ENCODE measurements at places on chromosomes 1 and 21. TPM values are rescaled to one million over a fixed set of nuclear protein-coding genes. Genes with fewer than 3 reads are reported as not detected.
A peak's percentile ranks its signal among the peaks of the same experiment; 100 is the strongest.

DNA sequence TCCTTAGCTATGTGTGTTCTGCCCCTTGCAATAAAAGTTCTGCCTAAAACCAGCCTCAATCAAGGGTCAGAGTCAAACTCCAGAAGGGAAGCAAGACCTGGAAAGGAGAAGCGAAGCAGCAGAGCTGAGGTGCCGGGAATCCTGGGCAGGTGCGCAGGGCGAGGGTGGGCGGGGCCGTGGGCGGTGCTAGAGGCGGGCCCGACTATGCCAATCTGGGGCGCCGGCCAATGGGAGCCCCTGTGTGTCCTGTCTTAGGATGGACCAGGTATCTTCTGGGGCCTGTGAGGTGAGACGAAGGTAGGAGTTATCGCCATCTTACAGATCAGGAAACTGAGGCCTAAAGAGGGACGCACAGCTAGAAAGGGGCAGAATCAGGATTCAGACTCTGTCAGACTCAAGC lies 120.3 kb downstream of the PTPRU start:
- H3K4me3 ChIP-seq = no peak overlapping the region
- no peak for DNase-seq
- H3K36me3 ChIP-seq = no peaks in the 10 kb centered on the region
- no peak overlapping the region for H3K27ac ChIP-seq
- H3K4me1 ChIP-seq = no peaks in the 10 kb centered on the region

DNA sequence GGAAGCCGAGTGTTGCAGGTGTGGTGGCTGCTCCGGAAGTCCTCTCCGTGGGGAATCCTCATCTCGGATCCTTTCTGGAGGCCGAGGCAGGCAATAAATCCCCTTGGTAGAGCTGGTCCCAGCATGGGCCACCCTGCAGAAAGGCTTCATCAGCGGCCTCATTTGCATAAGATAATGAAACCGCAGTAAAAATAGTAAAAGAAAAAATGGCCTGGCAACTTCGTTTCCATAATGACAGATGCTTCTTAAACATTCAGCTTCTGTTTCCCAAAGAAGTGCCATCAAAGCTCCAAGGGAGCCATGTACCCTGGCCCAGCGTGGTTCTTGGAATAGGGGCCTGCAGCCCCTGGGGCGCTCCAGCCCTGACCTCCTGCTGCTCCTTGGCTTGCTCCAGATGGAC lies 244.1 kb downstream of the GRIK3 start:
- no peak for DNase-seq
- H3K36me3 ChIP-seq = no peaks in the 10 kb centered on the region
- H3K4me1 ChIP-seq = no peaks in the 10 kb centered on the region
- peaks cover 6% of the 10 kb centered on the region for H3K27me3 ChIP-seq
- no peak overlapping the region for H3K4me3 ChIP-seq

GRCh38 chr1:185467122-185467521 lies 150.1 kb upstream of the IVNS1ABP start:
- no peaks in the 10 kb centered on the region for H3K4me1 ChIP-seq
- no peaks in the 10 kb centered on the region for H3K36me3 ChIP-seq
- no peaks in the 10 kb centered on the region for H3K27me3 ChIP-seq
- H3K4me3 ChIP-seq = no peak overlapping the region
- DNase-seq = no peak

DNA sequence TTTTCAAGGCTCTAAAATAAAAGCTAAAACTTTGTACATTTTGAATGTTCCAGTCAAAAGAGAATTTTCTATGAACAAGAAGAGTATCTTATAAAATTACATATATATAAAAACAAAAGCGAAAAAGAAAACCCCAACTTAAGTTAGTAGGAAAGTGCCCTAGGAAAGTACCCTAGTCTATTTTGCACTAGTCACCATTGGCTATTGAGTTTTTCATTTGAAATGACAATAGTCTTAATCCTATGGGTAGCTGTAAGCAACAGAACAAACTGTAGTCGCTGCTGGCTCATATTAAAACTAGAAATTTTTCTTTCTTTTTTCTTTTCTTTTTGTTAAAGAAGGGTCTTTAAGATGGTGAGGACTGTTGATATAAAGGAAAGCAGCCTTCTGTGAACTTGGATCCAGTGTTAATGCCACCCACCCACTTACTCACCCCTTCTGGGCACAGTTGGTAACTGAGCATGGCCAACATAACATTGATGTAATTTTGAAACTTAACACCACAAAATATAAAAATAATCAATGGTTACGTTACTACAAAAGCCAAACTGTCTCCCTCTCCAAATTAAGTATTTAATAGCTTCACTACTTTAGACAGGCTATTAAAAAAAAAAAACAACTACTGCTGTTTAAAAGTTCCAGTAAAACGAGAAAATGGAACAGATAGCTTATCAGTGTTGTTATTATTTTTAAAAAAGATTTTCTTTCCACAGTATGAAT lies 177.0 kb downstream of the EIF4G3 start:
- no peak overlapping the region for H3K4me3 ChIP-seq
- DNase-seq = no peak
- H3K27me3 ChIP-seq = no peaks in the 10 kb centered on the region

GRCh38 chr1:75053207-75053606 lies 81.0 kb upstream of the LHX8 start:
- H3K4me1 ChIP-seq = no peaks in the 10 kb centered on the region
- no peaks in the 10 kb centered on the region for H3K27me3 ChIP-seq
- H3K36me3 ChIP-seq = no peaks in the 10 kb centered on the region
- no peak overlapping the region for H3K4me3 ChIP-seq
- no peak overlapping the region for H3K27ac ChIP-seq

DNA sequence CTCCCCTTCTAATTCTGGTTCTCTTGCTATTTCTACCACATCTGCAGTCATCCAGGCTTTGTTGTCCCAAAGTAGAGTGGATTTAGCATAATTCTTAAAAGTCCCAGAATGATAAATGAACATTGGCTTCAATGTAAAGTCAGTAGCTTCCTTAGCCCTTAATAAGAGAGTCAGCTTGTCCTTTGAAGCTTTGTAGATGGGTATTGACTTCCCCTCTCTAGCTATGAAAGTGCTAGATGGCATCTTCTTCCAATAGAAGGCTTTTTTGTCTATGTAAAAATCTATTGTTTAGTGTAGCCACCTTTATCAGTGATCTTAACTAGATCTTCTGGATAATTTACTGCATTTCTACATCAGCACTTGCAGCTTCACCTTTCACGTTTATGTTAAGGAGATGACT lies 181.4 kb upstream of the B3GALT2 start:
- peak overlapping the region; percentile 34 for H3K4me3 ChIP-seq
- no peak for DNase-seq
- H3K27ac ChIP-seq = no peak overlapping the region
- H3K36me3 ChIP-seq = no peaks in the 10 kb centered on the region
- H3K4me1 ChIP-seq = peaks cover 19% of the 10 kb centered on the region
- no peaks in the 10 kb centered on the region for H3K27me3 ChIP-seq

DNA sequence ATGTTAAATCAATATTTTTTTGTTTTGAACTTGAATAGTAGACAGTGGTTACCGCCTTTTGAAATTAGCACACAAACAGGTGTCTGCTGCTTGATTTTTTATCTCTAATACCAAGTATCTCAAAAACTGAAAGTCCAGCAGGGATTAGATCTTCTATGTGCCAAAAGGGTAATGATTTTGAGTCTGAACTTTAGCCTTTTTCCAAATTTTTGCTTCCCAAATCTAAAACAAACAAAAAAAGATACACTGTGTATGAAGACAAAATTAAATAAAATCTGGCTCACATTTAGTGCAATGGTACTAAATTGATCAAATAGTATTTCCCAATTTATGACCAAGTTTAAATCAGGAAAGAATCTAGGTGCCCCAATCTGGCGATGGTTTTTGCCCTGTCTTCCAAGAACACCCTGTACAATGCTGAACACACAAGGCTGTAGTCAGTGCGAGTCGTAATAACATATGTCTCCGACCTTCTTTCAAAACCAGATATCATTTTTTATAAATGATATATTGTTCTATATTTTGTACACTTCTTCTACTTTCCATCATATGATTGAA lies 40.5 kb downstream of the PLPPR4 start:
- H3K4me3 ChIP-seq = no peak overlapping the region
- peaks cover 4% of the 10 kb centered on the region for H3K27me3 ChIP-seq
- no peaks in the 10 kb centered on the region for H3K4me1 ChIP-seq
- no peak overlapping the region for H3K27ac ChIP-seq
- no peak for DNase-seq
- no peaks in the 10 kb centered on the region for H3K36me3 ChIP-seq

DNA sequence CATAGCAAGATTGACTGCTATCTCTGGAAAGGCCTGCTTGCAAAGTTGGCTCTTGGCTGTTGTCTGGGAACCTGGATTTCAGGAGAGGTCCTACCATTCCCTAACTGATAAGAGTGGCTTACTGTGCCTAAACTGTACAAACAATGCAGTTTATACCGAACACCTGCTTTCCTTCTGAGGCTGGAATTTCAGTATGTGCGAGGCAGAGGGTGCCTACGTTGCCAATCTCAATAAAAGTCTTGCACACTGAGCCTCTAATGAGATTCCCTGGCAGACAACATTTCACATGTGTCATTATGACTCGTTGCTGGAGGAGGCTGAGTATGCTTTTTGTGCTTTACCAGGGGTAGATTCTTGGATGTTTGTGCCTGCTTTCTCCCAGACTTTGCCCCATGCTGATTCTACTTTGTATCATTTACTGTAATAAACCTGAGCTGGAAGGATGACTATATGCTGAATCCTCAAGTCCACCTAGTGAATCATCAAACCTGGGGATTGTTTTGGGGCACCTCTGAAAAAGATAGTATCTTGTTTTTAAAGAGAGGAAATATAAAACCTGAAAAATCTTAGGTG lies 58.9 kb upstream of the GNG4 start:
- peak; percentile 10 for DNase-seq
- no peak overlapping the region for H3K27ac ChIP-seq
- H3K4me1 ChIP-seq = peaks cover 5% of the 10 kb centered on the region
- H3K36me3 ChIP-seq = peaks cover 13% of the 10 kb centered on the region
- no peak overlapping the region for H3K4me3 ChIP-seq
- H3K27me3 ChIP-seq = no peaks in the 10 kb centered on the region

- H3K4me1 ChIP-seq = no peaks in the 10 kb centered on the region
- no peak overlapping the region for H3K27ac ChIP-seq
- H3K4me3 ChIP-seq = no peak overlapping the region
- no peaks in the 10 kb centered on the region for H3K36me3 ChIP-seq
- DNase-seq = no peak
- no peaks in the 10 kb centered on the region for H3K27me3 ChIP-seq
These were observed 29.0 kb upstream of the RHOU start for GRCh38 chr1:228706305-228706704.

DNA sequence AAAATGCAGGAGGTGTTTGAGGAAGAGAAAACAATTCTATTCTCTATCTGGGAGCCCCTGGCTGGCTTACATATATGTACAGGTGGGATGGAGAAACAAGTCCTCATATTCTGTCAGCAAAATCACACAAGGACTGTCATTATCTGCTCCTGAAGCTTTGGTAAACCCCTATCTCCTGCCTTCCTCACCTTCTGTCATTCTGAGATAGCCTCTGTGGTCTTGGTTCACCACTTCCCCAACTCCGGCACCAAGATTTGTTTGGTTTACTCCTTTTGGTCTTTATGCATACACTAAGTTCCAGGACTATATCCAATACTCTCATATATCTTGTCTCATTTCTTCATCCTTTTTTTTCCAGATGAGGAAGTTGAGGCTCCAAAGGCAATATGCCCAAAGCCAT lies 551.1 kb downstream of the PLPP3 start:
- H3K4me3 ChIP-seq = no peak overlapping the region
- no peak for DNase-seq
- no peak overlapping the region for H3K27ac ChIP-seq
- H3K4me1 ChIP-seq = no peaks in the 10 kb centered on the region

DNA sequence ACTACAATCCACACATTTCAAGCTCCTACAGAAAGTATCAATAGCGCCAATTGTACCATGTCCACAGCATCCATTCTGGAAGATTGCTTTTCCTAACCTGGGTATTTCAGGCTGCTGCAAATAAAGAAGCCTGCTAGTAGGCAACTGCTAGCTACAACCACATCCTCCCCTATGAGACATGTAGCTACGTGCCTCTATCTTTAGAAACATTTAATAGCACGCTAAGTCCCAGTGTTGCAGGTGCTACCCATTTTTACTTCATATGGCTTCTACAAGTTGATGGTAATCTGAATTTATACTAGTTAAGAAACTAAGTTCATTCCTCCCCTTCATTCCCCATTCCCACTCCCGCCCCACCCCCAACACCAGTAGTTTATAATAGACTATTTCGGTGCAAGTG lies 7.4 kb upstream of the AMPD1 start:
- no peak overlapping the region for H3K4me3 ChIP-seq
- H3K4me1 ChIP-seq = peaks cover 1% of the 10 kb centered on the region
- peaks cover 12% of the 10 kb centered on the region for H3K36me3 ChIP-seq
- no peaks in the 10 kb centered on the region for H3K27me3 ChIP-seq
- no peak for DNase-seq

DNA sequence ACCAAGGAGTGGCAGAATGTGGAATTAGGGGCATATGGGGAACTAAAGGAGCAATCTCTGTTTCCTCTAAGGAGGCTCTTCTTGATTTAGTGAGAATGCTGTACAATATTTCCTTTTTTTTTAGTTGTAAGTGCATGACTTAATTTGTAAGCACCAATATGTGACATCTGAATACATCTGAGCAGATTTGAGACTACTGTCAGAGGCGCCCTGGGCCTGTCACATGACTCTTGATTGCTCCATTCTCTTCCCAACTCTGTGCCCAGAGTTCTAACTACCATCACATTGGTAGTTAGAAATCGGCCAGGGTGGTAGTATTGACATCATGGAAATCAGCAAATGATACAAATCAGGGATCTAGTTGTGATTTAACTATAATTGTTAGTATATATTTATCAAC lies 110.1 kb upstream of the LMO4 start:
- no peak overlapping the region for H3K27ac ChIP-seq
- H3K4me1 ChIP-seq = no peaks in the 10 kb centered on the region
- H3K36me3 ChIP-seq = no peaks in the 10 kb centered on the region
- DNase-seq = no peak
- no peak overlapping the region for H3K4me3 ChIP-seq

- peaks cover 14% of the 10 kb centered on the region for H3K27me3 ChIP-seq
- DNase-seq = no peak
- no peaks in the 10 kb centered on the region for H3K36me3 ChIP-seq
- H3K4me1 ChIP-seq = no peaks in the 10 kb centered on the region
These were observed 535.9 kb downstream of the MATN1 start for GRCh38 chr1:30187413-30188023.

GRCh38 chr1:110502402-110503151 lies 16.4 kb downstream of the KCNA10 start:
- no peaks in the 10 kb centered on the region for H3K4me1 ChIP-seq
- no peaks in the 10 kb centered on the region for H3K27me3 ChIP-seq
- no peak for DNase-seq
- H3K4me3 ChIP-seq = no peak overlapping the region
- H3K27ac ChIP-seq = no peak overlapping the region
- H3K36me3 ChIP-seq = no peaks in the 10 kb centered on the region

DNA sequence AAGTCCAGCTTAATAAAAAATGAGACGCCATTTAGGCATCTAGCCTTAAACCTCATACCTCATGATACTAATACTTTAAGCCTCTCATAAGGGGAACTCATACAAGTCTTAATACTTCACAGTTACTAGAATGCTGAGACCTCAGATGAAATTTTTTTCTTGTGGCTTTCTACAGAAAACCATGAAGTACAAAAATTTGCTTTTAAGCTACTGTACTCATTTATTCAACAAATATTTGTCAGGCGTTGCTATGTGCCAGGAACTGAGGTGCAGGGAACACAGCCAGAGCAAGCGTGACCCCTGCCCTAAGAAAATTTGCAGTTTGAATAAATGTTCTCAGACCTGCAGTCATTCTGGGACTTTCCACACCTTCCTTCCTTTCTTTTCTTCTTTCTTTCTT lies 150.6 kb downstream of the MRPL39 start:
- peak overlapping the region; percentile 78 for H3K27ac ChIP-seq
- no peak overlapping the region for H3K4me3 ChIP-seq
- peaks cover 74% of the 10 kb centered on the region for H3K4me1 ChIP-seq
- H3K27me3 ChIP-seq = no peaks in the 10 kb centered on the region

The FAAH gene
- 3.8 TPM for total RNA-seq

The ESRRG gene
- not detected for total RNA-seq

The DCDC2B gene
- total RNA-seq = not detected

The GPR37L1 gene
- total RNA-seq = not detected

The OR6K3 gene
- total RNA-seq = not detected

The PLPPR4 gene
- not detected for total RNA-seq

The EEIG2 gene
- total RNA-seq = 7.9 TPM
